ENCODE measurements at places on chromosomes 3 and 15.

- no peak for DNase-seq
These were observed 203.0 kb downstream of the THRB start for GRCh38 chr3:24291646-24292045.

DNA sequence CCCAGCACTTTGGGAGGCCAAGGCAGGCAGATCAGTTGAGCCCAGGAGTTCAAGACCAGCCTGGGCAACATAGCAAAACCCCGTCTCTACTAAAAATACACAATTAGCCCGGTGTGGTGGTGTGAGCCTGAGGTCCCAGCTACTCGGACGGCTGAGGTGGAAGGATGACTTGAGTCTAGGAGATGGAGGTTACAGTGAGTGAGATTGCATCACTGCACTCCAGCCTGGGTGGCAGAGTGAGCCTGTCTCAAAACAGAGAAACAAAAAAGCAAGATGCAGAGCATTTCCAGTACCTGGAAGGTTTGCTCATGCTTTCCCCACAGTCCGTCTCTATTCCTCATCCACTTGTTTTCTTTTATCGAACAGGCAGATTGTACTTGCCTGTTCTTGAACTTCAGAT, 3.8 kb upstream of the PDIA5 start:
- DNase-seq: no peak

DNA sequence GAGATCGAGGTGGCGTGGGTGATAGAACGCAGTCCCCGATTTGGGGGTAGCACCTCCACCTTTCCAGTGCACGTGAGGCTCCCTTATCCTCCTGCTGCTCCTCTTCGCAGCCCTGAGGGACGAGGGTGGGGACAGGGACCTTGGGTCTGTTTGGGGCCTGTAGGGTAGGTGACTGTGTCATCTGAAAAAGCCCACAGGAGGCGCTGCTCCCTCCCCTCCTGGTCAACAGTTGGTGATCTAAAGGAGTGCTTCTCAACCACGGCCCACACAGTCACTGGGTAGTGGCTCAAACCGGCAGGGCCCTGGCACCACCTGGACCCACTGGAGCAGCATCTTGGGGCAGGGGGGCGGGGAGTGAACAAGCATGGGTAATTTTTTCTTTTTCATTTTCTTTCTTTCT, 7.1 kb downstream of the LRRK1 start:
- DNase-seq: no peak

DNA sequence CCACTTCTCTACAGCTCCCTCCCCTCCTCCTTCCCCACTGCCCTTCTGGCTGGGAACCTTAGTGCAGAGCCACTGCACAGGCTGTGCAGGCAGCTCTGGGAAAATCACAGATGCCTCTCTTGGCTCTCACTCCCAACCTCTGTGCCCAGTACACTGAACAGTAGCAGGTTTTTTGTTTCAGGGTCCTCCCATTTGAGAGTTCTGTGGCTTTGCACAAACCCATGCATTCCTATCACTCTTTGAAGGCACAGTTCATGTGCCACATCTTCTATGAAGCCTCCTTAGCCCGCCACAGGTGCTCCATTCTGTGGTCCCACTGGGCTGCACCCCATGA, 103.9 kb downstream of the SNRK start:
- DNase-seq: no peak

GRCh38 chr3:188951734-188952133, 220.0 kb upstream of the TPRG1 start:
- no peak for DNase-seq

Data from activated CD8-positive, alpha-beta memory T cell treated with anti-CD3 and anti-CD28 coated beads for 1 hour (primary cell).